PC-9 (cell line): ENCODE measurements at places on chromosomes 3 and 15. TPM values are rescaled to one million over a fixed set of nuclear protein-coding genes. Genes with fewer than 3 reads are reported as not detected.
A peak's percentile ranks its signal among the peaks of the same experiment; 100 is the strongest.

The GOLGA8J gene
- not detected in 2 replicates for total RNA-seq

The ANKUB1 gene
- total RNA-seq: not detected in 2 replicates

The AHSG gene
- not detected in 2 replicates for total RNA-seq

The IRAK2 gene
- total RNA-seq: 2.6 and 2.7 TPM in 2 replicates

The RBP2 gene
- not detected in 2 replicates for total RNA-seq

The ZNF654 gene
- 7.2 and 9.6 TPM in 2 replicates for total RNA-seq

DNA sequence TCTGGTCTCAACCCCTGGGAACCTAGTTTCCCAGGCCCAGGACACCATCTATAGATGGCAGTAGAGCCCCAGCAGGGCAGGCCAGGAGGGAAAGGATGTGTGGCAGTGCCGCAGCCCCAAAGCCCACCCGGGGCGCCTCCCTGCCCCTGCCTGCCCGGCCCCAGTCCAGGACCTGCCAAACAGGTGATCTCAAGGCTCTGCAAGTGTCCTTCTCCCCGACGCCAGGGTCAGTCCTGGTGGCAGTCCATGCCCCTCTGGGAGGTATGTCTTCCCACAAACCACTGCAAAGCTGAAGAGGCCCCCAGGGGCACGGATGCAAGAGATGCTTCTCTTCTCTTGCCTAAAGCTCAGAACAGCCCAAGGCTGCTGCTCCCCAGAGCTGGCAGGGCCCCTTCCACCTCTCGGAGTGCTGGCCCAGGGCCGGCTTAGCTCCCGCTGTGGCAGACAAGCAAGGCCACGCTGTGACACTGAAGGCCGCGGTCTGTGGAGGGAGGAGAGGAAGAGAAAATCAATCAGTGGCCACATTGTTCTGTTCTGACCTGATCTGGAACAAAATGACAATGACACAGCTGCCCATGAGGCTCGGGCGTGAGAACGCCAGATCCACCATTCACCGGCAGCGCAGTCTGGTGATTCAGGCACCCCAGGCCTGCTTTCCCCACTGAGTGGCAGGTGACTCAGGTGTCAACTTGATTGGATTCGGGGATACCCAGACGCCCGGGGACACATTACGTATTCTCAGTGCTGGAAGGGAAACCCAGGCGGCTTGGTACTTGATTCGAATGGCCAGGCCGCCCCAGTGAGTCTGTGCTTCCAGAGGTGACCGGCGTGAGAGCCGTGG lies 34.0 kb downstream of the KLHL25 start:
- DNase-seq: no peak

- DNase-seq: no peak
Observed at GRCh38 chr3:85801955-85802354, 843.2 kb downstream of the CADM2 start.

GRCh38 chr15:43930079-43930478 lies 103.3 kb downstream of the WDR76 start:
- DNase-seq: peak; percentile 29

- peak; percentile 94 for DNase-seq
Observed at GRCh38 chr15:63019511-63020109, 22.9 kb upstream of the TPM1 start.

DNA sequence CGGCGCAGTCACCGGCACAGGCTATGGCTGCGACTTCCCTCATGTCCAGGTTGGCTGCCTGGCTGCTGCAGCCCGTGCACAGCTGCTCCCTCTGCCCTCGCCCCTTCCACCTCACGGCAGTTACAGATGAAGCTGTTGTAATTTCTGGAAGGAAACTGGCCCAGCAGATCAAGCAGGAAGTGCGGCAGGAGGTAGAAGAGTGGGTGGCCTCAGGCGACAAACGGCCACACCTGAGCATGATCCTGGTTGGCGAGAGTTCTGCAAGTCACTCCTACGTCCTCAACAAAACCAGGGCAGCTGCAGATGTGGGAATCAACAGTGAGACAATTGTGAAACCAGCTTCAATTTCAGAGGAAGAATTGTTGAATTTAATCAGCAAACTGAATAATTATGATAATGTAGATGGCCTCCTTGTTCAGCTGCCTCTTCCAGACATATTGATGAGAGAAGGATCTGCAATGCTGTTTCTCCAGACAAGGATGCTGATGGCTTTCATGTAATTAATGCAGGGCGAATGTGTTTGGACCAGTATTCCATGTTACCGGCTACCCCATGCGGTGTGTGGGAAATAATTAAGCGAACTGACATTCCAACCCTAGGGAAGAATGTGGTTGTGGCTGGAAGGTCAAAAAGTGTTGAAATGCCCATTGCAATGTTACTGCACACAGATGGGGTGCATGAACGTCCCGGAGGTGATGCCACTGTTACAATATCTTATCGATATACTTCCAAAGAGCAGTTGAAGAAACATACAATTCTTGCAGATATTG lies 13.2 kb upstream of the GNB4 start:
- peak; percentile 67 for DNase-seq

DNA sequence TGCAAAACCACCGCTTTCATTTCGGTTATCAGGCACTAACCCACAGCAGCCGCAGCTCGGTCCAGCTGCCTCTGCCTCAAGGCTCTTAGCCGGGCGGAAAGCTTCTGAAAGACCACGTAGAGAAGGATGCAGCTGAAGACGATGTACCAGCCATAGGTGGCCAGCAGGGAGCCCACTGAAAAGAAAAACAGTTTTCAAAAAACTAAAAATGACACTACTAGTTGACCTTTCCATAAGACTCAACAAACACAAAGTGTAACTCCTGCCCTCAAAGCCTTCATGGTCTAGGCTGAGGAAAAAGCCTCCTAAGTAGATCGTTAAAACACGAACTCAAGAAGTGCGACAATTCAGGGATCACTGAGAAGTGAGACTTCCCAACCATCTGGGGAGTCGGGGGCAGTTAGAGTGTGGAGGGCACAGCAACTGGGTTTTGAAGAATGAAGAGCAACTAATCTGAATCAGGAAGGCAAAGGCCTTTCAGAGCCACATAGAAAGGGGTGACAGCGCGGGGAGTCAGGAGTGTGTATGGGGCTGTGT lies 716 bp downstream of the SELENOS start:
- no peak for DNase-seq

- DNase-seq: no peak
Observed at GRCh38 chr3:175620532-175620931, 761.4 kb downstream of the NAALADL2 start.

- DNase-seq: peak; percentile 6
Observed at GRCh38 chr3:10957976-10958749, 34.4 kb upstream of the SLC6A1 start.

- no peak for DNase-seq
Observed at GRCh38 chr15:100842756-100843730, 36.6 kb upstream of the ALDH1A3 start.
